ENCODE measurements at places on chromosomes 2 and 18.

DNA sequence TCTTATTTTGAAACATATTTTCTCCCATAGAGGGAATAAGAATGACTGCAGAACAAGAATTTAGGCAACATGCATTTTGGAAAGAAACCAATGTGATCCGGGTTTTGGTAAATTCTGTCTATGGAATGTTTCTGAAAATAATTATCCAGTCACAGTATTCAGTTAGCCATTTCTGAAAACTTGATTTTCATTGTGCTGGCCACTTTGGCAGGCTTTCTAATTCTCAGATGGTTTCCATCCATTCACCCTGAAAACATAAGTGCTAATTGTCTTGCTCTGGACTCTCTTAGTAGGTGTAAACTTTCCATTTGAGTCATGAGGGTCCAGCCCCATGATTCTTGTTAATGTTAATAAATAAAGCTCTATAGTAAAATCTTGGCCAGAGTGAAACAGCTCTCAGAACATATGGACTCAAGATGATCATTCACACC, 176.5 kb downstream of the RBM43 start:
- no peak for DNase-seq

GRCh38 chr2:98583816-98584618, 24.3 kb downstream of the COA5 start:
- no peak for DNase-seq

DNA sequence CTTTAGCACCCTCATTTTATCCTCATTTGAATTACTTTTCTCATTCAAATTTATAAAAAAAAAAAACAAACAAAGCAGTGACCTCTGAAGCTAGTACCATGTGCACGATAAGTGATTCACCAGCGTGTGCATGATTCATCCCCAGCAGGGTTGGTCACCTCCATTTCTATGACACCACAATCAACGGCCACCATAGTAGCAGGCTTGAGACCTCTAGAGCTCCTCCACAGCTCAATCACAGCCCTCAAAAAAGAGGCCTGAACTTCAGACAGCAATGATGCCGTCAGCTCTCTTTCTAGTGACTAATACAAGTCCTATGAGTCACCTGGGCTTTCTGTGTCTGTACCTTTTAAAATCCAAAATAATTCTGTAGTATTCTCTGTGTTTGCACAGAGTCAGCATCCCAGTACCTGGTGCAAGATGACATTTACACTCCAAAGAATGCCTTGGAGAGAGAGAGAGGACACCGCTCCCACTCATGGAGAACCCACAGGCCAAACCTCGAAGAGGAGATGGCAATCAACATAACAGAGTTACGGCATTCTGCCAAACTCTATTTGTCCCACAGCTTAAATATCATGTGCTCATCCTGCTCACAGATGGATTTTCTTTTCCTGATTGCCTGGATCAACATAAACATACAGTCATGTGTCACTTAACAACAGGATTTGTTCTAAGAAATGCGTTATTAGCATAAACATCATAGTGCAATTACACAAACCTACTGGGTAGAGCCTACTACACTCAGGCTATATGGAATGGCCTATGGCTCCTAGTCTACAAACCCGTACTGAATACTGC, 58.7 kb downstream of the L3MBTL4 start:
- DNase-seq = no peak

DNA sequence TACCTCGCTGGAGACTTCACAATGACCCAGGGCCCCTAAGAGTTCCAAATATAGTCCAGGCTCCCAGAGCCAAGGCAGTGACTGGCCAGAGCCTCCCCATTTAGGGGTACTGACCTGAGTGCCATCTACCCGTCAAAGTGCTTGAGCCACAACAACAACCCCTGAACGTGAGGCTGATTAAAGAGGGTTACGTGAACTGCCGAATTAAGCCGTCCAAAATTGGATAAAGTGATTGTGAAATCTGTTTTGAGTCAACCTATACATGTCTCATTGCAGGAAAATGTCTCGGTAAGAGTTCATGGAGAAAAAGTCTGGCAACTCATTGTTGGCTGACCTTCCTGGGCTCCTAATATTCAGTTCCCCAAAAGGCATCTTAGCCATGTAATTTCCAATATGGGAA, 116.3 kb downstream of the TTC32 start:
- DNase-seq = no peak

DNA sequence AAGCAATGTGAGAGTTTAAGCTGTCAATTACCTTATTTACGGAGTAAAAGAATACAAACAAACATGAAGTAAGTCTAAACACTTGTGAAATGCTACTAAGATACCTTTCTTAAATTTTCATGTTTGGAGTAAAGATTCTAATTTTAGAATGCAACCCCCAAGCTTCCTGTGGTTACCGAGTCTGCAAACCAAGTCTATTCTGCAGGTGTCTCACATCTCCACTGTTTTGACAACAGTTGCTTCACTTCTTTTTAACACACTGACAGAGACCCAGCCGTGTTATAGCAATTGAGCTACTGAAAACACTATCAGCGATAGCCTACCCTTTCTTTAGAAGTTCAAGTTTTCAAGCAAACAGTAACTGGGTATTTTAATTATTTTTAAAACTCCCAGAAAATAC, 608.3 kb downstream of the ERBB4 start:
- DNase-seq = no peak

GRCh38 chr2:242004902-242005230, 135.3 kb downstream of the RTP5 start:
- DNase-seq = no peak

- no peak for DNase-seq
Measured at GRCh38 chr18:79735071-79735980, 55.7 kb downstream of the CTDP1 start.

- no peak for DNase-seq
Measured at GRCh38 chr2:68083346-68083745, 20.5 kb upstream of the C1D start.
